ENCODE measurements at places on chromosomes 13 and 19.

DNA sequence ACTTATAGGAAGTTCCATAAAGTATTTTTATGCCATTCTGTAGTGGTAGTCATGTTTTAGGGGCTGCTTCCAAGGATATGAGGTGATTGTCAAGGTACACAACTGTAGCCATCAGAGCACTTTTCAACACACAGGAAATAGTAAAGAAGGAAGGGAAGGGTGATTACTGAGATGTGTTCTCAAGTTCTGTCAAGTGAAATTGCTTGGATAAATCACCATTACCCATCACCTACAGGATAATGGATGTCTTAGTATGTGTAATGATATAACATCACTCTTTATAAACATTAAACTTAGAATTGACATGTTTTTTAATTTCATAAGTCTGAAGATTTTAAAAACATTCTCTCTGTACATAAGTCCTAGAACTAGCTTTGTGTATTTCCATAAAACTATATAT lies 487.9 kb downstream of the DCT start:
- DNase-seq: no peak

GRCh38 chr19:49057636-49058234 lies at the start of gene CGB7:
Gene CGB7 (minus strand): TSS chr19:49057749. CDS start chr19:49055375, 2,374 bp downstream.
- peak; percentile 54 for DNase-seq

- DNase-seq: no peak
These were observed 56.3 kb upstream of the GPR12 start for GRCh38 chr13:26816881-26817280.

- no peak for DNase-seq
These were observed 68.1 kb upstream of the EDNRB start for GRCh38 chr13:77986713-77987112.

DNA sequence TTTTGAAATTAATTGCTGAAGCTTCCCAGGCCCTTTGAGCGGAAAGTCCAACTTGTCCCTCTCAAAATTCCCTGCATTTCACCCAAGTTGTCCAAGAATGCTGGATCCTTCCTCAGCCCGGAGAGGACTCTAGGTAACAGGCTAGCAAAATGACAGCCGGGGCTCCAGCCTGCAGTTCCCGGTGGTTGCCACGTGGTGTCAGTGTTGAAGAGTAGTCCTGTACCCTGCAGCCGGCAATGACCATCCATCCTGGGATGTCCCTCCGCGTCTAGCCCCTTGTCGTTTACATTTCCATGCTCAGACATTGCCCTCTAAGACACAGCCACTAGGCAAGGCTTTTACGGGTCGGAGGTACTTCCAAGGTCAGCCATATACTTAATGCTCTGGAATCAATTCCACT lies 31.4 kb upstream of the MTIF3 start:
- DNase-seq: peak; percentile 94

GRCh38 chr19:18675779-18676178 lies 7.7 kb upstream of the CRTC1 start:
- no peak for DNase-seq

DNA sequence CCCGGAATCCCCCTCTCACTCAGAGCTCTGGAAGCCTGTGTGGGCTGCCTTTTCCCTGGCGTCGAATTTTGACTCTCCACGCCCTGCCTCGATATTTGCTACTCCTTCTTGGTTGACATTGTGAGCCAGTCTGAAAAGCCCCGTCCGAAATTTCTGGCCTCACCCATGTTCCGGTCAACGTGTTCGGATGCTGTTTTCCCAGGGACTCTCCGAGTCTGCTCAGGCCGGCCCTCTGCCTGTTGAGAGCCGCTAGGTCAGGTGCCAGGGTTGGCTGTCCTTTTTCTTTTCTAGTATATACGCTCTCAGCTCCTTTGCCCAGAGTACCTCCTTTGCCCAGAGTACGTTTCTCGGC lies 6.8 kb upstream of the DGKH start:
- peak; percentile 52 for DNase-seq

- no peak for DNase-seq
These were observed 6.4 kb downstream of the ZNF350 start for GRCh38 chr19:51980116-51980736.

Data from NCI-H748 treated with DMSO at 0.1 percent for 48 hours (cell line).